ENCODE measurements at places on chromosomes 12 and 14.
A peak's percentile ranks its signal among the peaks of the same experiment; 100 is the strongest.

GRCh38 chr12:165862-166368, 48.0 kb downstream of the SLC6A12 start:
- DNase-seq = no peak

- no peak for DNase-seq
Observed at GRCh38 chr12:110349096-110349495, 54.4 kb downstream of the ANAPC7 start.

DNA sequence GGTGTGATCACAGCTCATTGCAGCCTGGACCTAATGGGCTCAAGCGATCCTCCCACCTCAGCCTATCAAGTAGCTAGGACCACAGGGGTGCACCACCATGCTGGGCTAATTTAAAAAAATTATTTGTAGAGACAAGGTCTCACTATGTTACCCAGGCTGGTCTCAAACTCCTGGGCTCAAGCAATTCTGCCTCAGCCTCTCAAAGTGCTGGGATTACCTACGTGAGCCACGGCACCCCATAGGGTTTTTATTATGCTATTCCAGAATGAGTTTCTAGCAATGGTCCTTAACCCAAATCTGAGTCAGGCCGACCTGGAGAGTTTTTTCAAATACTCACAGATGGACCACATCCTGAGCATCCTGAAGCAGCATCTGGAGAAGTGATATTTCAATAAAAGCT, 159.8 kb downstream of the CPNE8 start:
- DNase-seq = no peak

DNA sequence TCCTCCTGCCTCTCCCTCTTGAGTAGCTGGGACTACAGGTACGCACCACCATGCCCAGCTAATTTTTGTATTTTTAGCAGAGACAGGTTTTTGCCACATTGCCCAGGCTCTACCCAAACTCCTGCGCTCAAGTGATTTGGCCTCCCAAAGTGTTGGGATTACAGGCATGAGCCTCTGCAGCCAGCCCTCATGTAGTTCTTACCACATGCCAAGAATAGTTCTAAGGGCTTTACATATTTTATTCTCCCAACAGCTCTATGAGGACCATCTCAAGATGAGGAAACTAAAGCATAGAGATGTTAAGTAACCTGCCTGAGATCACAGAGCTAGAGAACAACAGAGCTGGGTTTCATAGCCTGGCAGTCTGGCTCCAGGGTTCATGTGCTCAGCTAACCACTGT, 37.9 kb upstream of the ALDH2 start:
- DNase-seq = no peak

DNA sequence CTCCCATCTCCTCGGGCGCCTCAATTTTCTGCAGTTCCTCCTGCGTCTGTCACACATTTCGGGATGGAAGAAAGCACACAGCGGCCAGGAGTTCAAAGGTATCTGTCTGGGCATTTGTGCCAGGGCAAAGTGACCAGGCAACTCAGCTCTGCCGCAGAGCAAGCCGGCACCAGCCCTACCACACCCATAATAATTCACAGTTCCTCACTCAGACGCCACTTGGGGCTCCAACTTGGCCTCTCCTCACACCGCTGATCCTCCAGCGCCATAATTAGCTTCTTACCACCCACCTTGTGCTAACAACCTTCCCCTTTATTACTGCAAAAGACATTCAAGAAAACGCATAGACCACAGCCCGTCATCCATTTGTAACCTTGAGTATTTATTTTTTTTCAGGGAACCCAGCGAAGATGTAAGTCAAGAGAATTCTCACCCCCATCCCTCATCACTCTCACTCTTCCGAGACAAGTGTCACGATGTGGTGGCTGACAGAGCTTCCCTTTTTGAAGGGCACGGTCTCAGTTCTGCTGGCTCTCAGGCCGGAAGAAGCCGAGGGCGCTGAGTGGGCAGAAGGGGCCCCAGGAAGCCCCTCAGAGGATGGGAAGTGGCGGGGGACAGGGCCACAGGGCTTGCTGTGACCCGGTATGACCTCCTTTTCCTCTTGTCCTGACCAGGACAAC, 25.2 kb upstream of the NCOR2 start:
- no peak for DNase-seq

GRCh38 chr12:16062611-16063010, 151.5 kb downstream of the DERA start:
- DNase-seq = no peak

GRCh38 chr12:45473636-45474035, 255.9 kb upstream of the ARID2 start:
- DNase-seq = no peak

- no peak for DNase-seq
Observed at GRCh38 chr12:108689314-108690190, 41.8 kb downstream of the CORO1C start.

GRCh38 chr14:56057071-56057741, 61.0 kb upstream of the PELI2 start:
- peak; percentile 99 for DNase-seq

DNA sequence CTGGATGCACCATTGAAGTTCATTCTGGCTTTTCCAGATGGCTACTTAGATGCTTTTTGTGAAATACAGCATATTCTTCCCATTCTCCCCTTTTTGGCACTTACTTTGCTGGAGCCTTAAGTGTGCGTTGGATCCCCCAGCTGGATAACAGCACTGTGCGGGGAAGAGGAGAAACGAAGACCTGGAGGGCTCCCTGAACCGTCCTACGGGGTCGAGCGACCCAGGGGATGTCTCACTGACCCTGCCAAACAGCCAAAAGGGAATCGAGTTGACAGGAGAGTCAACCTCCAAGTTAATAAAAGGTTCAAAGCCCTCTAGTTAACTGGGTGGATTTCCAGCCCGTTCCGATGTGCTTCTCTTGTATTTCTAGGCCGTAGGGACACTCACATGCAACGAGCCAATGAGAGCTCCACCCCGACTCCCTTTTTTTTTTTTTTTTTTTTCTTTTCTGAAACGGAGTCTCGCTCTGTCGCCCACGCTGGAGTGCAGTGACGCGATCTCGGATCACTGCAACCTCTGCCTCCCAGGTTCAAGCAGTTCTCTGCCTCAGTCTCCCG, 1.0 kb upstream of the CAMKK2 start:
- no peak for DNase-seq

GRCh38 chr14:36857842-36858445, 196.3 kb downstream of the PAX9 start:
- no peak for DNase-seq

DNA sequence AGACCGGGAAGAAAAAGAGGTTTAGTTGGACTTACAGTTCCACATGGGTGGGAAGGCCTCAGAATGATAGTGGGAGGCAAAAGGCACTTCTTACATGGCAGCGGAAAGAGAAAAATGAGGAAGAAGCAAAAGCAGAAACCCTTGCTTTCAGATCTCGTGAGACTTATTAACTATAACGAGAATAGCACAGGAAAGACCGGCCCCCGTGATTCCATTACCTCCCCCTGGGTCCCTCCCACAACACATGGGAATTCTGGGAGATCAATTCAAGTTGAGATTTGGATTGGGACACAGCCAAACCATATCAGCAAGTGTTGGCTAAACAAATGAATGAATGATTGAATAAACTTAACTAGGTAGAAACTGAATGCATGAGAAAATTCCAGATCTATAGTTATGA, 85.3 kb upstream of the PARP11 start:
- no peak for DNase-seq
